ENCODE measurements at places on chromosomes 5 and 9. TPM values are rescaled to one million over a fixed set of nuclear protein-coding genes. Genes with fewer than 3 reads are reported as not detected.

The PCDHB7 gene
- total RNA-seq = 1.3 TPM

The SLC12A7 gene
- 15.0 TPM for total RNA-seq

The PCDHB1 gene
- total RNA-seq = not detected

The TLR4 gene
- total RNA-seq = 21.0 TPM

The LRRC19 gene
- not detected for total RNA-seq

The OGN gene
- 25.6 TPM for total RNA-seq

The DIPK1B gene
- total RNA-seq = 9.2 TPM

The CYSTM1 gene
- 35.7 TPM for total RNA-seq

The AP3B1 gene
- total RNA-seq = 31.1 TPM

The MYMK gene
- total RNA-seq = not detected

The TICAM2 gene
- total RNA-seq = 4.7 TPM

The ANKRD18B gene
- not detected for total RNA-seq

The CORO2A gene
- total RNA-seq = 0.44 TPM

The GDF9 gene
- total RNA-seq = not detected

The CRAT gene
- 63.0 TPM for total RNA-seq

The EDIL3 gene
- total RNA-seq = 29.4 TPM

The BTNL8 gene
- not detected for total RNA-seq

The IL9 gene
- total RNA-seq = not detected

The OR1Q1 gene
- not detected for total RNA-seq

The SLC36A3 gene
- total RNA-seq = not detected

The RPS23 gene
- total RNA-seq = 3,059 TPM

The FCN2 gene
- not detected for total RNA-seq

The BBLN gene
- total RNA-seq = 279 TPM

The FOXD1 gene
- 0.44 TPM for total RNA-seq

The SYNPO gene
- total RNA-seq = 23.8 TPM

The FOXI1 gene
- total RNA-seq = not detected

The SLC9A3 gene
- total RNA-seq = 3.1 TPM

The SLC36A2 gene
- total RNA-seq = not detected

The ENHO gene
- total RNA-seq = not detected

The FRMD3 gene
- total RNA-seq = 0.05 TPM

The FUT7 gene
- not detected for total RNA-seq

The GZMA gene
- total RNA-seq = not detected

The STKLD1 gene
- total RNA-seq = 0.34 TPM

The GFRA3 gene
- total RNA-seq = not detected

The LCN15 gene
- not detected for total RNA-seq

The SREK1 gene
- 16.1 TPM for total RNA-seq

The IRX2 gene
- 0.25 TPM for total RNA-seq
